Stimulated activated CD8-positive, alpha-beta memory T cell treated with anti-CD3 and anti-CD28 coated beads, Interleukin-15, amount 100 ng/mL, for 4 hours (primary cell): ENCODE measurements at places on chromosomes 4 and X.

- DNase-seq = no peak
Observed at GRCh38 chrX:151793886-151794285, 59.3 kb downstream of the CNGA2 start.

GRCh38 chr4:44996276-44996845, 270.0 kb upstream of the GNPDA2 start:
- DNase-seq = no peak

GRCh38 chrX:117898226-117898625, 218.4 kb downstream of the KLHL13 start:
- no peak for DNase-seq

GRCh38 chr4:146417822-146418221, 103.9 kb downstream of the SLC10A7 start:
- DNase-seq = no peak

DNA sequence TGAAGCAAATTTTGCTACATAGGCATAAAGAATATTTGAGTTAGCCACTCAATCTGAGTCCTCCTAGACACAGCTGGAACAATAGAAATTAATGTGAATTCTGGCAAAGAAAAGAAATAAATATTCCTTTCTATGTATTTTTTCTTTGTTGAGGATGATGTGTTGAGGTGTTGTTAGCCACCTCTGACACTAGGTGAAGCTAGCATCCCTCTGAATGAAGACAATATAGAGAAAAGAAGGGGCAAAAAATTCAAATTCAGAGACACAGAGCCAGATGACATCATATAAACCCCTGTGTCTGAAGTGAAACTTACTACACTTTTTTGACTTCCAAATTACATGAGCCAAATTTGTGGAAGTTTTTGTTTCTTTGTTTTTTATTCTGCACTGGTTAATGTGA, 34.6 kb upstream of the TMPRSS11D start:
- DNase-seq = no peak

- no peak for DNase-seq
Observed at GRCh38 chr4:187321711-187322110, 598.1 kb upstream of the FAT1 start.
